GM12878 (cell line): ENCODE measurements at places on chromosomes 5 and 9. TPM values are rescaled to one million over a fixed set of nuclear protein-coding genes. Genes with fewer than 3 reads are reported as not detected.

GRCh38 chr9:18761742-18762300 lies 271.2 kb downstream of the SAXO1 start:
- H3K4me3 ChIP-seq = no peak overlapping the region
- H3K27me3 ChIP-seq = no peaks in the 10 kb centered on the region
- no peak for DNase-seq
- no peak overlapping the region for H3K27ac ChIP-seq
- H3K4me1 ChIP-seq = no peaks in the 10 kb centered on the region

- H3K27ac ChIP-seq = no peak overlapping the region
- no peaks in the 10 kb centered on the region for H3K27me3 ChIP-seq
- H3K36me3 ChIP-seq = no peaks in the 10 kb centered on the region
- no peak for DNase-seq
- H3K4me1 ChIP-seq = no peaks in the 10 kb centered on the region
Measured at GRCh38 chr9:116096853-116097252, 56.7 kb upstream of the PAPPA start.

Gene IGFBPL1
- not detected in 2 replicates for total RNA-seq

Gene BTNL8
- not detected in 2 replicates for total RNA-seq

Gene ACTL7B
- not detected in 2 replicates for total RNA-seq
